ENCODE measurements at places on chromosomes 11 and 22.

DNA sequence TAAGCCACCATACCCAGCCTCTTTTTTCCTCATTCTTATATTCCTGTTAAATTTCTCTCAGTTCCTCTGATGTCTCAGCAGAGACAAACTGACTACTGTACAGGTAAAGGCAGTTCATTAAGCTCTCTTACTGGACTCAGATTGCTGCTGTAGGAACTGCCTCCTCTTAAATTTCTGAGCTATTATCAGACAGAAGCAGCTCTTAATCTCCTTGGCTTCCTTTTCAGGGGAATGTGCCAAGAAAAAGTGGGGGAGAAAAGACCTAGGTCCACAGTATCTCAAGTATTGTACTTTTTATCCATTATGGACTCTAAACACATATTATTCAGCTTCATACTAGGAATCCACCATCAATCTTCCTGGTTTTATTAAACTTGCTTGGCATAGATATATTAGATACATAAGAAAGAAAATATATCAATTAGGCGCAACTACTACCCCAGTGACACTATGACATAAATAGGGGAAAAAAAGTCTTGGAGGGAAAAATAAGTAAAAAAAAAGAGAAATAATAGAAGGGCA lies 26.1 kb downstream of the MRTFA start:
- DNase-seq: no peak

DNA sequence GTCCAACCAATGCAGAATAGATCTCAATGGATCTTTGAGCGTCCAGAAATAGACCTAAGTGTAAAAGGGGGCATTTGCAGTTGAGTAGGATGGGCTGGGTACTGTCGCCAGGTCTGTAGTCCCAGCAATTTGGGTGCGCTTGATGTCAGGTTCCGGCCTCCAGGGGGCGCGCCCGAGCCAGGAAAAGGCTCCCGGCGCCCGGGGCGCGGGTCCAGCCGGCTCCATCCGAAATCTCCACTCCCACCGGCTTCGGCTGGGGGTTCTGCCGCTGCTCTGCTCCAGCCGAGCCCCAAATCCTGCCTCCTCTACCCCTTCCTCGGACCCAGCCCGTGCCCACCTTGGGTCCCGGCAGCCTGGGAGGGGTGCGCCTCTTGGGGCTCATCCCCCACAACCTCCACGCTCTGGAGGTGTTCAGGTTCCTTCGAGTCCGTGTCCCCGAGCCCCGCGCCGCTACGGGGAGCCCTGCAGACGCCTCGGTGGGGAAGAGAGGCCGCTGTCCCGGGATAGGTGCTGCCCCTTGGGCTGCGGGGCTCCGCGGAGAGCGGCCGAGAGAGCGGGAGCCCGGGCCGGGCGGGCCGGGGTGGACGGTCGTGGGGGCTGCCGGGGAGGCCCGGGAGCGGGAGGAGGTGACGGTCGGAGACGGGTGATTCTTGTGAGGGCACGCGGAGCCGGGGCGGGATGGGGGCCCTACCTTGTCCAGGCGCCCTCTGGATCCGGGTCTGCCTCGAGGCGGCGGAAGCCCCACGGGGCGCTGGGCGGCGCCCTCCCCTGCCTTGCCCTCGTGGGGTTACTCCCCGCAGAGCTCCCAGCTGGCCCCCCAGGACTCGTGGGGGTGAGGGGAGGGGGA lies 13.0 kb upstream of the CYB5R3 start:
- DNase-seq: no peak

- no peak for DNase-seq
These were observed 1.9 kb downstream of the ESAM start for GRCh38 chr11:124760205-124760652.

GRCh38 chr22:40418366-40419201 lies 48.2 kb downstream of the SGSM3 start:
- DNase-seq: no peak

GRCh38 chr11:121426476-121427399 lies 25.4 kb upstream of the SORL1 start:
- DNase-seq: no peak

- DNase-seq: no peak
These were observed 15.9 kb upstream of the HYLS1 start for GRCh38 chr11:125871391-125872137.

- no peak for DNase-seq
These were observed 12.2 kb downstream of the SC5D start for GRCh38 chr11:121304759-121305158.

DNA sequence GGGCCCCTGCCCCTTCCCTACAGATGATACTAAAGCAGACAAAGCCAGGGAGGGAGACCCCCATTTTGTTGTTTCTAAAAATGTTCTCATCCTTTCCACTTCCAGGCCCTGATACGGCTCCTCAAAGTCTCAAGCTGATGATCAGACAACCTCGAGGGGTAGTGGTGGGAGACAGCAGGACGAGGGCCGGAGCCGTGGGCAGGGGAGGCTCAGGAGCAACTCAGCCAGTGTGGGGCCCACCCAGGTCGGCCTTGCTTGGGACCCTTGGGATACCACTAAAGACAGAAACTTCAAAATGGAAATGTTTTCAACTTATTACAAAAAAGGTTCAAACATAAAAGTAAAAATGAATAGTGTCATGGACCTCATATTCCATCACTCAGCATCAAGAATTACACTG lies 15.2 kb upstream of the VPS37C start:
- DNase-seq: no peak

Data from GM12878 (cell line).